ENCODE measurements at places on chromosomes 6 and 20. TPM values are rescaled to one million over a fixed set of nuclear protein-coding genes. Genes with fewer than 3 reads are reported as not detected.

The LGSN gene
- total RNA-seq, result not detected

The CNKSR3 gene
- total RNA-seq, result 2.4 TPM

The ANKS1A gene
- total RNA-seq, result 15.4 TPM

The OLIG3 gene
- total RNA-seq, result not detected

The SEMG1 gene
- not detected for total RNA-seq

The FILIP1 gene
- total RNA-seq, result not detected

The TPD52L1 gene
- 48.9 TPM for total RNA-seq

The TRIM40 gene
- not detected for total RNA-seq

The ELOVL2 gene
- 0.18 TPM for total RNA-seq

The PDYN gene
- total RNA-seq, result not detected

The THBS2 gene
- total RNA-seq, result 345 TPM

The PRKN gene
- 0.25 TPM for total RNA-seq

The PCED1A gene
- total RNA-seq, result 7.9 TPM

The MYB gene
- total RNA-seq, result 0.42 TPM

All from foreskin keratinocyte (primary cell).